ENCODE measurements at places on chromosomes 7 and 10.

DNA sequence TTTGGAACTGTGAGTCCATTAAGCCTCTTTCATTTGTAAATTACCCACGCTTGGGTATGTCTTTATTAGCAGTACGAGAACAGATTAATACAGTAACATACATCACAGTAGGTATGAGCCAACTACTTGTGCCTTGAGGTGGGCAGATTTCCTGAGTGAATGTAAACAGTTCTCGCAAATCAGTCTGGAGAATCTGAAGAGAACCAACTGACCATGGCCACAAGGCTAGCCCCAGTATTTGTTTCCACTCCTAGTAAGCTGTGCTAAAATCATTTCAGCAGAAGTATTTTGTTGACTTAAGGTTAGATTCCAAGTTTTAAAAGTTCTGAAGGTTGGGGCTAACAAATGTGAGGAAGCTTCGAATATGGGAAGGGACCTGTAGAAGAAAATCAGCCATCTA, 82.9 kb downstream of the NOD1 start:
- no peak for DNase-seq

- DNase-seq = no peak
Measured at GRCh38 chr10:23190872-23191763, 994 bp upstream of the PTF1A start.

DNA sequence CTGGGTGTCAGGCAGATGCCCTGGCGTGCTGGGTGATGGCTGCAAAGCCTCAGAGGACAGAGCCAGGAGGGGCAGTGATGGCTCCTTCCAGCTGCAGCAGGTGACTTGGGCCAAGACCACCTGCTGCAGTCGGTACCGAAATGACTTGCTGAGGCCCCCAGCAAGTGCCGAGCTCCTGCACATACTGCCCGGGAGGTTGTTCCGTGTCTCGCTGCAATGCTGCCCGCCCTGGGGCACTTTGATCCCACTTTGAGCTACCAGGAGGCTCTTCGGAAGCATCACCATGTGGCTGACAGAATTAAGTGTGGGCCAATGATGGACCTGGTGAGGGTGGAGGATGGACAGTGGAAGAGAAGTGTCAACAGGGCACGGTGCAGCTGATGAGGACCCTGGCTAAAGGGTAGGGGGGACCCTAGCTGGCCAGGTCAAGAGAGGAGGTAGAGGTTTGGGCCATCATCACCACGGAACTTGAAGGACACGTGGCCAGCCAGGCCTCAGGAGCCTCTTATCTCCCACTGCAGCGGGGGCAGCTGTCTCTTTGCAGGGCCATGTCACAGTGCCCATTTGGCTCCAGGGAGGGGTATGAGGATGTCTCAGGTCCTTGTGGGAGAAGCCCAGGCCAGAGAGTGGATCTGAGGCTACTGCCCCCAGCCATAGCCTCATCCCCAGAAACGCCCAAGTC, 51.1 kb upstream of the NANOS1 start:
- DNase-seq = no peak

DNA sequence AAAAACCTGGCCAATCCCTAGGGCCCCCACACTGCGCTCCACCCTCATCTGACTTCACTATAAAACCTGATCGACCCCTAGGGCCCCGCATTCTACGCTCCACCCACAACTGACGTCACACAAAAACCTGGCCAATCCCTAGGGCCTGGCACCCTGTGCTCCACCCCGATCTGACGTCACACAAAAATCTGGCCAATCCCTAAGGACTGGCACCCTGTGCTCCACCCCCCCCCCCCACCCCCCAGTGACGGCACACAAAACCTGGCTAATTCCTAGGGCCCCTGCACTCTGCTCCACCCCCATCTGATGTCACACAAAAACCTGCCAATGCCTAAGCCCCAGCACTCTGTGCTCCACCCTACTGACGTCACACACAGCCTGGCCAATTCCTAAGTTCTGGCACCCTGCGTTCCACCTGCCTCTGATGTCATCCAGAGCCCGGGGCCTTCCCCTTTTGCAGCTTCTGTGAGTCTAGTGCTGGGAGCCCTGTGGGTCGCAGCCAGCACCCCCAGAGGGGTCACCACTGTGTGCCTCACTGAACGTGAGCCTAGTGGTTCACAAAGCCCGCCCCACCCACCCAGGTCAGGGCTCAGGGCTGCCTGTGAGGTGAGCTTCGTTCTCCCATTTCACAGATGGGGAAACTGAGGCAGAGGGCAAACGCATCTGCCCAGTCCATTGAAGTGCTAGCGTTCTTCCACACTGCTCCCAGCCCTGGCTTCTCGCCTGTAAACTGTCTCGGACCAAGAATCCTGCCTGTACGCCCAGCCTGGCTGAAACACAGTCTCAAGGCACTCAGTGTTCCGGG, 40.6 kb downstream of the MICALL2 start:
- DNase-seq = no peak

- DNase-seq = no peak
Measured at GRCh38 chr10:80861882-80862281, 324.2 kb downstream of the SH2D4B start.

- no peak for DNase-seq
Measured at GRCh38 chr7:76063525-76063924, 15.6 kb downstream of the MDH2 start.

DNA sequence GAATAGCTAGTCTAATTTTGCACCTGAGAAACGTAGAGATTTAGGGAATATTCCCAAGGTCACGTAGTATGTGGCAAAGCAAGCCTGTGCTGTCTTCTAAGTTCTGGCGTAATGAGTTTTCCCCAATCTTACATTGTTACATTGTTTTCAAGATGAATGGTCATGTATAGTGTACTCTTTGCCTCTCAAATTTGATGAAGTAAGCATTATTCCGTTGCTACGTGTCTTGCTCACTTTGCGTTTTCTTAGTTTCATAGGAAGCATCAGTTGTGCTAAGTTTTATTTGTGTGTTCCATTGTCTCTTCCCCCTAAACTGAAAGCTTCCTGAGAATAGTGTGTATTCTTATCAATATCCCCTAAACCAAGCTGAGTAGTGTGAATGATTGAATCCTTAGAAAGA, 637.6 kb upstream of the C7orf33 start:
- DNase-seq = no peak

- DNase-seq = peak; percentile 52
Measured at GRCh38 chr10:110279407-110279986, 25.2 kb downstream of the SMNDC1 start.

GRCh38 chr10:119608316-119609155, 11.8 kb upstream of the TIAL1 start:
- DNase-seq = peak; percentile 30
